ENCODE measurements at places on chromosomes 7 and 10.

- DNase-seq: no peak
These were observed 20.2 kb upstream of the SRPK2 start for GRCh38 chr7:105408791-105409410.

DNA sequence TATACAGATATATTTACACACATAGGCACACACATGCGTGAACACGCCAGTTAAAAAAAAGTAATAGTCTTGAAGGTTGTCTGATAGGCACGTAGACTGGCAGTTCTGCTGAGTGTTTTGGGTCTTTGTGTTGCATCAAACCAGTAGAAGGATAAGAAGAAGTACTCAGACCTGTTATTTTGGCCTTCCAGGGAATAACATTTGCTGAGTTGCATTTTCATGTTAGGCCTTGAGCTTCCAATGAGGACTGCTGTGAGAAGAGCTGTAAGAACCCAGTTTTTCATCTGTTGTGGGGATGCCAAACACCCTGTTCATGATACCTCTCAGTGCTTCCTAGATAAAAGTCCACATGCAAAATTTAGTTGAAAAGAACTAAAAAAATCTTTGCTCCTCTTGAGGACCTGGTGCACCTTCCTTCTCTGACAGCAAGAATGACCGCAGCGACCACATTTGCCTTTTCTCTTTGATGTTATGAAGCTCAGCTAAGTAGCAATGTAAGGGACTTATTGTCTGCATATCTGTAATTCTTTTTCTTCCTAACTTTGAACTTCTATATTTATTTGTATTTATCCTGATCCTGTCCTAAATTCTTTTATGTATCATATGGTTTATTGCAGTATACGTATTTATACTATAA, 27.2 kb downstream of the HIPK2 start:
- no peak for DNase-seq

DNA sequence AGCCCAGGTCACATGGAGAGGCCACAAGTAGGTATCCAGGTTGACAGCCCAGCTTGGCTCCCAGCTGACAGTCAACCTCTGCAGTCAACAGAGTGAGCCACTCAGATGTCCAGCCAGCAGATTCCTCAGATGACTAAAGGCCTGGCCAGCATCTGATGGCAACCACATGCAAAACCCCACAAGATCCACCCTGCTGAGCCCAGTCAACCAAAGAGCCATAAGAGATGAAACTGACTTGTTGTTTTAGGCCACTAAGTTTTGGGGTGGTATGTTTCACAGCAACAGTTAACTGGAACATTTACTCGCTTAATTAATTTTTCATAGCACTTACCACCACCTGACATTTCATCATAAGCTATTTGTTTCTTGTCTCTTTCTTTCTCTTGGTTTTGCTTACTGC, 107.3 kb upstream of the KDM7A start:
- DNase-seq: no peak

DNA sequence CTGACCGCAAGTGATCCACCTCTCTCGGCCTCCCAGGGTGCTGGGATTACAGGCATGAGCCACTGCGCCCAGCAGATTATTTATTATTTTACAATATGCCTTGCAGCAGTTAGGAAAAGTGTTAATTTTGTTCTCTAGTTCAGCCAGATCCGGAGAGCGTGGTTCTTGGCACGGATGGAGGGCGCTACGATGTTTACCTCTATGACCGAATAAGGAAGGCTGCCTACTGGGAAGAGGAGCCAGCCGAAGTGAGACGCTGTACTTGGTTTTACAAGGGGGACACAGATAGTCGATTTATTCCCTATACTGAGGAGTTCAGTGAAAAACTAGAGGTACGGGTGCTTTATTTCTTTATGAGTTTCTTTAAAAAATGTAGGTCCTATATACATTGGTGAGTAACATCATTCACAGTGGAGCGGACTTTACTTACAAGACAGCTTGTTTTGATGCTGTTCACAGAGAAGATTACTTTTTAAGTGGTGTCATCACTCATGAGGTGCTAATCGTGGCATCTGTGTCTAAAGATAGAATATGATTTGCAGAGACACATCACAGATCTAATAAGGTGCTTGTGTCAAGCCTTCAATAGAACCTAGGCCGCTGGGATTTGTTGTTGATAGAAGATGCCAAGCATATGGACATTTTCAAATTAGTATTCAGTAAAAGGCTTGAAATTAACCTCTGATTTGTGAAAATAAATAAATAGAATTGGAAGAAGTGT, 11.6 kb downstream of the SEC23IP start:
- DNase-seq: no peak

DNA sequence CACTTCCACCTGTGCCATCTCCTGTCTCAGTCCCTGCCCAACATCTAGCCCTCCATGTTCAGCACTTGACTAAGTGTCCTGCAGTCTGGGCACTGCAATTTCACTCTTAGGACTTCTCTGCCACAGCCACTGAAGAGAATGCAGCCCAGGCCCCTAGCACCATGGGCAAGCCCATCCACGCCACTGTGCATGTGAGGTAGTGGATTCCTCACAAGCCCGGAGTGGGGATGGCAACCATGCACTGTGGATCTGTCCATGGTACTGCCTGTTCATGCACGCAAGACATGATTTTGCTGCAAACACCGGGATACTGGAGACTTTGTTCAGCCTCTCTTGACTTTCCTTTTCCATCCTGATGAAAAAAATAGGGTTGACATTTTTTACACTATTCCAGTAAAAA, 12.3 kb downstream of the DDC start:
- no peak for DNase-seq

DNA sequence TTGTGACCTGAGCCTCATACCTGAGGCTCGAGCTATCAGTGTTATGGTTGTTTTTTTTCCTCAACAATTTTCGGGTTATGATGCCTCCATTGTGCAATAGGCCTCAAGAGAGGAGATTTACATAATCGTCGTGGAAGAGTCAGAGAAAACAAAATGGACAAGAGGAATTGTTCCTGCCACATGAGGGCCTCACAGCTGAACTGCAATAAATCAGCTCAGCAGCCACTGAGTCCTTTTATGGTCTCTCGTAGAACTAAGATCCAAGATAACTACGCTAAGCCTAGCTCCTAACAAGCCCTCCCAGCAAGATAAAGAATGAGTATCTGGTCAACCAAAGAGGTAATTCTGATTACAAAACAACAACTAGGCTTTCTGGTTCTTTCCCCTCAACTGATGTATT, 336.8 kb downstream of the WDR11 start:
- DNase-seq: no peak

DNA sequence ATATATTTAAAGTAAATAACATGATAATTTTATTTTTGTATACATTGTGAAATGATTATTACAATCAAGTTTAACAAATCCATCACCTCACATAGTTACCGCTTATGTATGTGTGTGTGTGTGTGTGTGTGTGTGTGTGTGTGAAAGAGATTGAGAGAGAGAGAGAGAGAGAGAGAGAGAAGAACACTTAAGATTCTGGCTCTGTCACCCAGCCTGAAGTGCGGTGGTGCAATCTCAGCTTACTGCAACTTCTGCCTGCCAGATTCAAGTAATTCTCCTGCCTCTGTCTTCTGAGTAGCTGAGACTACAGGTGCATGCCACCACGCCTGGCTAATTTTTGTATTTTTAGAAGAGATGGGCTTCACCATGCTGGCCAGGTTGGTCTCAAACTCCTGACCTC, 17.8 kb downstream of the LYZL1 start:
- no peak for DNase-seq

- DNase-seq: no peak
These were observed 217.9 kb downstream of the SFMBT2 start for GRCh38 chr10:7192831-7193361.

DNA sequence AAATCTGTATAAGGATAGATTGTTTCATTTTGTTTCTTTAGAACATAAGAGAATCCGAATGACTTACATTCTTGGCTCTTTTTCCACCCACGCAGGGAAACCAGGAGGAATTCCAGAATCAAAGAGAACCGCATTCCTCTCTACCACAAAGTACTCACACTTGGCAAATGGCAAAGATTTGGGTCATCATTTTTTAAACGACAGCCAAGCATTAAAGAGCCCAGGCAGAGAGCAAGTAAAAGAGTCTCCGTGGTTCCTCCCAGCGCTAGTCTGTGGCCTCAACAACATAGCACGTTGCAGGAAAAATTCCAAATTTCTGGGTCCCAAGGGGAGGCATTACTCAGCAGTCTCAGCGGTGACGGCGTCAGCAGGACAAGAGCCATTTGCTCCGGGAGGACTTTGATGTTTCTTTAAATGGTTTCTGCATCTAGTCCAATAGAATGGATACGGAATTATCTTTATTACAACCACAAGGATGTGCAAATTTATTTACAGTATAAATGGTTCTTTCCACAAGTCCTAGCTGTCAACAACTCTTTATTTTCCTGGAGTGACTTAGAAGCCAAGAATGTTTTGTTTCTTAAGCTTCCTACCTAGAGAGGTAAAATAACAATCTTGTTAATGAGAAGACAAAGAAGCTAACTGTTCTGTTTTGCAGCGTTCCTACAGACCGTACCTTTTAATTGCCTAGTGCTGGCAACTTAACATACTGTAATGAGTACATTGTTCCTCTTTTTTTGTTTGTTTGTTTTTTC, 232.5 kb downstream of the SKIDA1 start:
- DNase-seq: no peak

- DNase-seq: no peak
These were observed 146.3 kb downstream of the GPR85 start for GRCh38 chr7:112940314-112940732.

DNA sequence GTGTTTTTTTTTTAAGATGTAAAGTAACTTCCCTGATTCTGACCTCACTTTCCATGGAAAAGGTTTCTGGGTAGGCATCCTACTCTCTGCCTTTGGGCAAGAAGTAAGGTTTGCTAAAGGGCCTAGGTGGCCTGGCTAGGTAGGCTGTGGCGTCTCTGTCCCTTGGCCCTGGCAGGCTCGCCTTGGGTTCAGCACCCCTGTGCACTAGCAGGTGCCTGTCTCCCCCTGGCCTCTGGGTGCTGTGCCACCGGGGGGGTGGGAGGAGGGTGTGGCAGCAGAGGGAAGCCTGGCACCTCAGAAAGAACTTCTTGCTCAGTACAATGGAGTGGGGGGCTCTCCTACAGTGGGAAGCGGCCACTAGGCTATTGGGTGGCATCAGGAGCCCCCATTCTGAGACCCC, 14.0 kb downstream of the TECPR1 start:
- no peak for DNase-seq
